ENCODE measurements at places on chromosomes 4 and X. TPM values are rescaled to one million over a fixed set of nuclear protein-coding genes. Genes with fewer than 3 reads are reported as not detected.

GAB1 gene
- polyA plus RNA-seq = 2.8 TPM

HGFAC gene
- 0.23 TPM for polyA plus RNA-seq

DNA sequence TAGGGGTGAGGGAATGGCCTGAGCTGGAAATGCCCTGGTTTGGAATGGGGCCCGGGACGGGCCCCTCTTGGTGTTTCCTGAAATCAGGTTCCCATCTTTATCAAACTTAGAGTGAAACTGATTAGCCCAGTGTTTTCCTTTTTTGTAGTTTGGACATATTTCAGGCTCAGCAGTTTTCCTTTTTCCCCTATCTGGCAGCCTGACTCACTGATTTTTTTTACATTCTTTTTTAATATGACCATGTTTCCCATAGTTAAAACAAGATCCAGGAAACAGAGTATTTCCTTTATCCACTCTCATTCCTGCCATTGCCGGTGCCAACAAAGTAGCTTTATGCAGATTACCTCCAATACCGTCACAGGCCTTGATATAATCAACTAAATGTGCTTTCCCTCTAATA is 20.5 kb upstream of the C4orf17 start:
- DNase-seq = no peak
- no peak overlapping the region for H3K4me3 ChIP-seq
- no peak overlapping the region for H3K27ac ChIP-seq
- no peaks in the 10 kb centered on the region for H3K4me1 ChIP-seq

DNA sequence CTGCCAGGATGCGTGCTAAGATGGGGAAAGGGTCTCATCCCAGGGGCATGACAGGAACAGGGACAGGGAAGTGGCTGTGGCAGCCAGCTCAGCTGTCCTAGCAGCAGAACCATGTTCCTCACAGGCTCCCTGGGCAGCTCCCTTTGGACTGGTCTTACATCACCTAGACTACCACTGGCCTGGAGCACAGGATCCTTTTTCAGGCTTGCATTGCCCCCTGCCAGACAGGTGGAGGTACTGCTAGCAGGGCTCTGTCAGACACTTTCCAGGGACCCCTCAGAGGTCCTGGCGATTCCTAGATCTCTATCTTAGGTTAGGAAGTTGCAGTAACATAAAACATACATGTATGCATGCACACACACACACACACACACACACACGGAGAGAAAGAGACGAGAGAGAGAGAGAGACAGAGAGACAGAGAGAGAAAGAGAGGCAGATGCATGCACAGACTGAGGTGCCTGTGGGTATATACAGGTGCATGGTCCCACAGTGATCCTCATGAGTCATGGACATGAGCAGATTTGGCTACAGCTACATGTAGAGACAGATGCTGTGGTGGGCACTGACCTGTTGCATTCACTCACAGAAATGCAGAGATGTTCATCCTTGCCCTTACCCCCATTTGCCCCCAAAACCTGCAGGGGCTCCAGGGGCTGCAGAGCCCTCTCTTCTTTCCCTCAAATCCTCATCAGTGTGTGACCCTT is 63.6 kb downstream of the STARD8 start:
- no peak overlapping the region for H3K4me3 ChIP-seq
- peak; percentile 53 for DNase-seq
- H3K27ac ChIP-seq = no peak overlapping the region
- H3K36me3 ChIP-seq = no peaks in the 10 kb centered on the region
- peaks cover 22% of the 10 kb centered on the region for H3K27me3 ChIP-seq

DNA sequence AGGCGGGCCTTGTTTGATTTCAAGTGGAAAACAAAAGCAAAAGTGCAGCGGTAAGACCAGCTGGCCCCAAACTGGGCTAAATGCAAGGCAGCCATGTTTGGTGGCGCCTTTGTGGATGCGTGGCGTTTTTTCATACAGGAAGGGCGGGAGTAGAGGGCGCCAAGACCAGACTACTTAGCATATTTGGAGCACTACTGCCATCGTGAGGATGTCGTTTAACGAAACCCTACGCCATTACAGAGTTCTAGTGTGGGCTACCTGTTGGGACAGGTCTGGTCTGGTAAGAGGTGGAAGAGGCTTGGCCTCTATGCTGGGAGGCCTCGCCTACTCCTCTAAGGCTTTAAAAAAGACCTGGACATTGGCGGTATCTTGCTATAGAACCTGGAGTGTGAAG is 230.7 kb upstream of the STK26 start:
- peak; percentile 94 for DNase-seq
- H3K4me3 ChIP-seq = peak overlapping the region; percentile 47
- peaks cover 7% of the 10 kb centered on the region for H3K27me3 ChIP-seq
- no peaks in the 10 kb centered on the region for H3K36me3 ChIP-seq

GRCh38 chrX:112800971-112801775 is 39.5 kb downstream of the AMOT start:
- H3K27me3 ChIP-seq = no peaks in the 10 kb centered on the region
- no peaks in the 10 kb centered on the region for H3K4me1 ChIP-seq
- H3K27ac ChIP-seq = no peak overlapping the region
- no peak for DNase-seq

SPANXD gene
- polyA plus RNA-seq = not detected

DNA sequence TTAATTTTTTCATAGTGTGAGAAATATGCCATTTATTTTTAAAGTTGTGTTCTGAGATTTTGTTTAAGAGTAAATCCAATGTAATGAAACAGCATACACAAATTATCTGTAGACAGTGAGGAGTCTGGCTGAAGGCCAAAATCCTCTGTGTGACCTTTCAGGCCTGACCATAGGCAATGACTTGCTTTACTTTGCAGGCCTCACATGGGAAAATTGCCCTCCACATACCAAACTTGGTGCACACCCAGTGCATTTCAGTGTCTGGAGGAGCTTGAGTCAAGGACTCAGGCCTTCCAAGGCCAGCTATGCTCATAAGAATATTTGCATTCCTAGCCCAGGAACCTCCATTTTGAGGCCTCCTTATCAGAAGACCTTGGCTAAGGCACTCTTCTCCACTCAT is 430.1 kb downstream of the GABRG1 start:
- no peaks in the 10 kb centered on the region for H3K27me3 ChIP-seq
- H3K27ac ChIP-seq = no peak overlapping the region
- no peaks in the 10 kb centered on the region for H3K4me1 ChIP-seq
- DNase-seq = no peak
- H3K4me3 ChIP-seq = no peak overlapping the region

ZNF157 gene
- polyA plus RNA-seq = not detected

DNA sequence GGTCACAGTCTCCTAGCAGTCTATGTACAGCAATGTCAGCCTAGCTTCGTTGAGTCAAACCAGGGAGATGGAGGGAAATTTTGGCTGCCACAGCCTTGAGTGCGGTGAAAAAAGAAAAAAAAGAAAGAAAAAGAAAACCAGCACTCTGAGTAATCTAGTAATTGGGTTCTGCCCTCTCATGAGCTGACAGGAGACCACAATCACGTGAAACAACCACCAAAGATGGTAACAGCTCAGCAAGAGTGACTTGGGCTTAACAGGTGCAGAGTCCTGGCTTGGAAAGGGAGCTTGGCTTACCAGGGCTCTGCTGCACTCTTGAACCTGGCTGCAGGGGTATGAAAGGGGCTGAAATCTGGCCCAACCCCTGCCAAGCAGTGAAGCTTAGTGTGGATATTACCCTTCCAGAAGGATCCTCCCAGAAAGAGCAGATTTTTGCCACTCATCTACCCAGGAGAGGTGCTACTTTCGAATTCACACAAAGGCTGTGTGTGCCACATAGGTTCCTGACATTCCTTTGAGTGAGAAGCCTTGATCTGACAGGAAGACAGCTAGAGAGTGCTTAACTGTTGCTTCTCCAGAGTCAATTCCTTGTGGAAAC is 350.3 kb downstream of the PTTG2 start:
- no peaks in the 10 kb centered on the region for H3K4me1 ChIP-seq
- H3K27me3 ChIP-seq = peaks cover 7% of the 10 kb centered on the region
- no peaks in the 10 kb centered on the region for H3K36me3 ChIP-seq

MBNL3 gene
- 0.32 TPM for polyA plus RNA-seq

DNA sequence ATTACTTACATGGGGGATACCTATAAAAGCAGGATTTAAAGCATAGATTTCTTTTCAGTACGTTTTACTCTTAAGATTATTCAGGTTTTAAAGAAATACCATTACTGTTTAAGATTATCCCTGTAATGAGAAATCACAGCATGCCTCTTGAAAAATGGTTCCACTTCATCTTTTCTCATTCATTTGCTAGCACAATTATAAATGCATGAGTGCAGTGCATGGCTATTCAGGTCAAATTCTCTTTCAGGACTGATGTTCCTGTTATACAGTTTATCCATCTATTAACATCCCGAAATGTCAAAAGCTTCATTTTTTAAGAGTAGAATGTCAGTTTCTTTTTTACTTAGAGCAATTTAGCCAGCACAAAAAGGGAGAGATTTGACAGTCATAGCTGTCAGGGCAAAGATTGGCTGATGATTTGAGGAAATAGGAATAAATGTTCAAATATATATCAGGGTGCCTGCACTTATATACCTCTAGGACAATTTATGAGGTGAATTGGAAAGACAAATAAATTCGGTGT is 135.2 kb downstream of the ADGRL3 start:
- no peaks in the 10 kb centered on the region for H3K36me3 ChIP-seq
- H3K4me1 ChIP-seq = no peaks in the 10 kb centered on the region
- H3K4me3 ChIP-seq = no peak overlapping the region
- H3K27ac ChIP-seq = no peak overlapping the region

TNIP3 gene
- 0.10 TPM for polyA plus RNA-seq

FGA gene
- polyA plus RNA-seq = not detected

DNA sequence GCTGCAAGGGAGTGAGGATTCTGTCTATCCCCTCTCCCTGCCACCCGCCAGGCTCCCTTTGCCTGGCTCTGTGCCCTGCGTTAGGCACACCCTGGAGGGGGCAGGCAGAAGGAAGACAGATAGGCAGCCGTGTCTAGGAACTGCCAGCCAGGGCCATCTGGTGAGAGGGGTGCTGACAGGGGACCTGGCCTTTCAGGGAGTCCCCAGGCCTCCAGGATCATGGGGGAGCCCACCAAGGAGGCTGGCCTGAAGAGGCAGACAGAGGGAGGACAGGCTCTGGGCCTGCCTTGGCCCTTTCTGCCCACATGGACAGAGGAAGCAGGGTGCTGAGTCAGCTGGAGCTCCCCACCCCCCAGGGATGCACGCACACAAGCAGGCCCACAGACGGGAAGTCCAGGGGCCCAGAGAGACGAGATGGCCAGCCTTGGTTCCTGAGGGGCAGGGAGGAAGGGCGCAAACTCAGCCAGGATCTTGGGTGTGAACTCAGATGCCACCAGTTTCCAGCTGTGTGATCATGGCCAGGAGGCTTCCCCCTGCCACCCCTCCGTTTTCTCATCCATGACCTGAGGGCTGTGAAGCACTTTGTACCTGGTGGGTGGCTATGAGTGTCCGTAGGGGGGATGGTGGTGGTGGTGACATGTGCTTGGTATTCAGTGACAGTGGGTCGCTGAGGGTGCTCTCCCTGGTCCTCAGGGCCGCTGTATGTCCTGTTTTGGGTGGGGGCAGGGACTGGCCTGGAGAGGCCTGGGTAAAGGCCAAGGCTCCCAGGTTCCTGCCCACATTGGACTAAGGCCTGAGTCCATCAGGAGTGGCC is 1.8 kb downstream of the SH3BP2 start:
- peak overlapping the region; percentile 85 for H3K27ac ChIP-seq
- H3K27me3 ChIP-seq = no peaks in the 10 kb centered on the region
- DNase-seq = peak; percentile 79
- H3K36me3 ChIP-seq = no peaks in the 10 kb centered on the region
- peaks cover 40% of the 10 kb centered on the region for H3K4me1 ChIP-seq
- H3K4me3 ChIP-seq = no peak overlapping the region

CCDC120 gene
- 2.2 TPM for polyA plus RNA-seq

GRCh38 chr4:128635955-128636560 is 173.4 kb upstream of the JADE1 start:
- no peaks in the 10 kb centered on the region for H3K36me3 ChIP-seq
- no peak overlapping the region for H3K27ac ChIP-seq
- H3K27me3 ChIP-seq = no peaks in the 10 kb centered on the region
- peaks cover 2% of the 10 kb centered on the region for H3K4me1 ChIP-seq
- no peak for DNase-seq
- H3K4me3 ChIP-seq = no peak overlapping the region

TMEM184C gene
- 13.5 TPM for polyA plus RNA-seq

- H3K36me3 ChIP-seq = no peaks in the 10 kb centered on the region
- no peak overlapping the region for H3K27ac ChIP-seq
- no peaks in the 10 kb centered on the region for H3K4me1 ChIP-seq
- no peak for DNase-seq
- H3K27me3 ChIP-seq = no peaks in the 10 kb centered on the region
Measured at GRCh38 chrX:10821293-10821692, 200.9 kb upstream of the MID1 start.

GAGE12J gene
- polyA plus RNA-seq = not detected

- no peak overlapping the region for H3K27ac ChIP-seq
- H3K4me1 ChIP-seq = peaks cover 2% of the 10 kb centered on the region
- no peak for DNase-seq
- no peaks in the 10 kb centered on the region for H3K36me3 ChIP-seq
Measured at GRCh38 chr4:17515445-17516407, 761 bp downstream of the CLRN2 start.

DNA sequence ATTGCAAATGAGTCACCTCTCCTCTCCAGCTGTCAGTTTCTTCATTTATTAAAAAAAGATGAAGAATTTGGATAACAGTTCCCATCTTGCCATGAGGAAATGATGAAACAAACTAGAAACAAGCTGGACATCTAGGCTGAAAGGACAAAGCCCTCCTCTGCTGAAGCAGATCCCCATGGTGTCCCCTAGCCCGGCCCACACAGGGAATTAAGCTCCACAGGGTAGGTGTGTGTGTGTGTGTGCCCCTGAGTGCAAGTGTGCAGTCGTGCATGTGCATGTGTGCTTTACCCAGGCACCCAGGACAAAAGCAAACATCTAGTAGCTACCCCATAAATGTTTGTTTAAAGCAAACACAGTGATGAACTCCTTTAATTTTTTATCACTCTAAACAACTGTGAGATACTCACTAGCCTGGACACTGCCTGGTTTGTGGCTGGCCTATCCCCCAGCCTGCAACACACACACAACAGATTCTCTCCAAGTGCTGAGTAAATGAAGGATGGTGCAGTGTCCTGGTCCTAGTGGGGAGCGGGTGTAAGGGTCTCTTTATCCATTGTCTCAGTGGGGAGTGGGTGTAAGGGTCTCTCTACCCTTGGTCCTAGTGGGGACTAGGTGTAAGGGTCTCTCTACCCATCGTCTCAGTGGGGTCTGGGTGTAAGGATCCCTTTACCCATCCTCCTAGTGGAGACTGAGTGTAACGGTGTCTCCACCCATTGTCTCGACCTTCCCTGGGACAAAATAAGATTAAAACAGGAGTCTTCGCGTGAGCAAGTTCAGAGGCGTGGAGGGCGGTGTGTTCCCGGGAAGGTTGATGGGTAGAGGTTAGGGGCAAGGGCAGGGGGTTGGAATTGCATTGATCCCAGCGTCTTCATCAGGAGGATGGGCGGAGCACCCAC is 688 bp upstream of the EVC start:
- H3K4me3 ChIP-seq = peak overlapping the region; percentile 83
- H3K4me1 ChIP-seq = peaks cover 33% of the 10 kb centered on the region
- H3K36me3 ChIP-seq = no peaks in the 10 kb centered on the region
- DNase-seq = peak; percentile 18

GUCY1A1 gene
- 0.19 TPM for polyA plus RNA-seq

Data from IMR-90 (cell line).